ENCODE measurements at places on chromosomes 7 and 10.
A peak's percentile ranks its signal among the peaks of the same experiment; 100 is the strongest.

DNA sequence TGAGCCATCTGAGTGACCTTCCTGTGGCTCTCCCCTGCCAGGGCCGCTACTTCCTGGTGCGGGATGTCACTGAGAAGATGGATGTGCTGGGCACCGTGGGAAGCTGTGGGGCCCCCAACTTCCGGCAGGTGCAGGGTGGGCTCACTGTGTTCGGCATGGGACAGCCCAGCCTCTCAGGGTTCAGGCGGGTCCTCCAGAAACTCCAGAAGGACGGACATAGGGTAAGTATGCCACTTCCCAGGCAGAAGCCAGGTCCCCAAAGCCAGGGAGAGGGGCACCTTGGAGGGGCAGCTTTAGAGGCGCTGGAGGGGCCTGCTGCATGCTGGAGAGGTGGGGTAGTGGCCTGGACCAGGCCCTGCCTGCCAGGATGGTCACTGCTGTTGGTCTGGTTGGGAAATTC is 51.3 kb downstream of the PALD1 start:
- no peak for DNase-seq

- peak; percentile 26 for DNase-seq
These were observed 4.9 kb downstream of the PKD2L1 start for GRCh38 chr10:100325158-100325557.

DNA sequence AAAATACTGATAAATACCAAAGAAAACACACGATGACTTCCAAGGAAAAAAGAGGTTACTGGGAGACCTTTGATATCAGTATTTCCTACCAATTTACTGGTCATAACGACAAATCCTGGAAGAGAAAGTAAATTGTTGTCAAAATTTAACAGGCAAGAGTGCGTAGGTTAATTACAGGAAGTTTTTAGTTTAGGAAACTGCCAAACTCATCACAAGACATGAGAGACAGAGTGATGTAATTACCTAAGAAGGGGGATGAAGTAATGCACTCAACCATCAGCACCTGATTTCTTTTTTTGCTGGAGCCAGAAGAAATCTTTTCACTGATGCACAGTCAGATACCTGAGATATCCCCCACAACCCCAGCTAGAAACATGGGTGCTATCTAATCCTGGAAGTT is 16.8 kb downstream of the MACC1 start:
- DNase-seq: no peak

DNA sequence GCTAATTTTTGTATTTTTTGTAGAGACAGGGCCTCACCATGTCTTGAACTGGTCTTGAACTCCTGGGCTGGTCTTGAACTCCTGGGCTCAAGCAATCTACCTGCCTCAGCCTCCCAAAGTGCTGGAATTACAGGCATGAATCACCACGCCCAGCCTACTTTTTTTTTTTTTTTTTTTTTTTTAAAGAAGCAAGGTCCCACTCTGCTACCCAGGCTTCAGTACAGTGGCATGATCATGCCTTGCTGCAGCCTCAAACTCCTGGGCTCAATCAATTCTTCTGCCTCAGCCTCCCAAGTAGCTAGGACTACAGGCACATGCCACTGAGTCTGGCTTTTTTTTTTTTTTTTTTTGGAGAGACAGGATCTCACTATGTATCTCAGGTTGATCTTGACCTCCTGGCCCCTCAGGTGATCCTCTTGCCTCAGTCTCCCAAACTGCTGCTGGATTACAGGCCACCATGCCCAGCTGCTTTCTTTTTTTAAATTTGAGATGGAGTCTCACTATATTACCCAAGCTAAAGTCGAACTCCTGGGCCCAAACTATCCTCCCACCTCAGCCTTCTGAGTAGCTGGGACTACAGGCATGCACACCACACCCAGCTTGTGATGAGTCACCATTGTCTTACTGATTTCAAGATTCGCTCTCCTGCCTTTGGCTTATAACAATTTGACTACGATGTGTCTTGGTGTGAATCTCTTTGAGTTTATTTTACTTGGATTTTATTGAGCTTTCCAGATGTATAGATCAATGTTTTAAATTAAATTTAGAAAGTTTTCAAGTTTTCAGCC is 9.0 kb downstream of the RPEL1 start:
- peak; percentile 84 for DNase-seq

GRCh38 chr10:87613751-87614150 is 45.9 kb upstream of the PAPSS2 start:
- no peak for DNase-seq

DNA sequence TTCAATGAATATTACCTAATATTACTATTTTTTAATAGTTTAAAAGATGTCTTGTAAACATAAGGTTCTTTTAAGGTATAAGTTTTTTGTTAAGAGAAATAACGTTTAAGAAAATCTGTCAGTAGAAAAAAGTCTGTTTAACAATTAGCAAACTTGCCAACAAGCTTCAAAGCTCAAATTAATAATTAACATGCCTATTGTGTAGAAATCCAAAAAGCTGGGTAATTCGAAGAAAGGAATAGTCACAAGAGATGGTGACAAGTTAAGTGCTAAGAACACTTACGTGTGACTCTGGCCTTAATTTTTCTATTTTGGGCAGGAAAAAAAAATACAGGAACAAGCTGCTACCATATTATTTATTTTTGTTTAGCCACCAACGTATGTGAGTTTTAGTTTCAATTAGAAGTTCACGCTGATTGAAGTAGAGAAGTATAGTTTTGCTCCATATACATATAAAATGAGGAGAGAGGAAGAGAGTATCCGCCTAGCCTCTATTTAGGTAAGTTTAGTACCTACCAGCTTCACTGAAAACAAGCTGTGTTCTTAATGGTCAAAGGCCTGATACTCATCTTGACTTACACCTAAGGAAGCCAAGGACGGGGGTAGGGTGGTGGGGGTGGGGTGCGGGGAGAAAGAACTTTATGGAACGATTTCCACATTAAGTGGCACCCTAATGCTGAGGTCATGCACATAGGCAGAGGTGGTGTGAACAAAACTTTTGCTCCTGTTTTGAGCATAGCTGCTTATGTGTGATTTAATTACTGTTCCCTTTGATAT is 43.4 kb upstream of the AGBL3 start:
- DNase-seq: no peak
